Fibroblast of gingiva (primary cell): ENCODE measurements at places on chromosomes 16 and 17.

GRCh38 chr16:67431775-67432505 lies 1.0 kb downstream of the HSD11B2 start:
- no peak for DNase-seq

DNA sequence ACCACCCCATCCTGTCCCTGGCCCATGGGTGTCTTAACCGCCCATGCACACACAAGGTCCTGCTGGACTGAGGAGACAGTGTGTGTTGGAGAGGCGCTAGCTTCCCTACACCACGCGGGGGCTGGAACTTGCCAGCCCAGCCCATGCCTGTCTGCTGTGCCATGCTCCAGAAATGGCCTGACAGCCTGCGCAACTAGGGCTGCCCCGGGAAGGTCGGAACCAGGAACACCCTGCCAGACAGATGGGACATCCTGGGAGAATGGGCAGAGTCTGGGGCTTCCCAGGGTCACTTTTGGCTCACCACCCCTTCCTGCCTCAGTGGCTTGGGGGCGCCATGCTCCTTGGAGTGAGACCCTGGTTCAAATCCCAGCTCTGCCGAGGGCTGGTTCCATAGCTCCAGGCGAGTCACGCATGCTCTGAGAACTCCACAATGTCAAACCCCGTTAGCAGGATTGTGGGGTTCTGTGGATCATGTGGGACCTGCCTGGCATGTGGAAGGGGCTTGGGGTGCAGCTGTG lies 36.2 kb downstream of the SREBF1 start:
- DNase-seq = no peak

- DNase-seq = no peak
Measured at GRCh38 chr16:67438098-67438791, 7.3 kb downstream of the HSD11B2 start.

DNA sequence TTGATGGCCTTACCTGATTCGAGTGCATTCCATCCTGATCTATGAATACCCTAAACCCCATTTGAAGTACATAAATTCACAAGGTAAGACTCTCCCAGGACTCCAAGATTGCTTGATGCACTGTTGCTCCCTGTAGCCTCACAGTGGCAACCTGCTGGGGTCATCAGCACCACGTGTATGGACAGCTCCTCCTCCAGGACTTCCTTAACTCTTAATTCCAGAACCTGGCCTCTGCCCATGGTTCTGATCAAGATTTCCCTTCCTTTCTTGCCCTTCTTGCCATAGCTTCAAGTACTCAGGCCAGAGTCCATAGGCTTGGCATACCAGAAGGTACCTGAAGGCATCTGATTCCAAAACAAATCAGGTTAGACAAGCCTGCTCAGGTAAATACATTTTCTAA lies 34.0 kb upstream of the NLK start:
- DNase-seq = peak; percentile 18
